ENCODE measurements at places on chromosomes 3 and 15. TPM values are rescaled to one million over a fixed set of nuclear protein-coding genes. Genes with fewer than 3 reads are reported as not detected.

GRCh38 chr3:48501196-48501595 is 2.8 kb downstream of the SHISA5 start:
- H3K36me3 ChIP-seq = no peaks in the 10 kb centered on the region
- H3K27me3 ChIP-seq = no peaks in the 10 kb centered on the region
- no peak overlapping the region for H3K27ac ChIP-seq
- peak; percentile 67 for DNase-seq

DNA sequence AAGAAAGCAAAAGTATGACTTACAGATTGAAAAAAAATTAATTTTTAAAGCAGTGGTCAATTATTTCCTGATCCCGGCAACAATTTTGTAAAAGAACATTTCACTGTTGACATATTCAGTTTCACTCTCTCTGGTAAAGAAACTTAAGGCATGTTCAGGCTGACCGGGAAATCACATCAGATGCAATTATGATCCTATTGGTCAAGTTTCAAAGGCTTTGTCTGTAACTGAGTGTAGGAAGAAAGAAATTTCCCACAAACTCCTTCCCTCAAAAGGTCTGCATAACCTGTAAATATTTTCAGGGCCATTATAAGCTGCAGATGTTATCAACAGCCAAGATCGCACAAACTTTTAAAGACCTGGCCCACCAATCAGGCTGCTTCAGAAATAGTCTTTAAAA is 205.4 kb upstream of the IGF1R start:
- H3K27me3 ChIP-seq = no peaks in the 10 kb centered on the region
- DNase-seq = peak; percentile 49
- H3K4me1 ChIP-seq = peaks cover 11% of the 10 kb centered on the region

DNA sequence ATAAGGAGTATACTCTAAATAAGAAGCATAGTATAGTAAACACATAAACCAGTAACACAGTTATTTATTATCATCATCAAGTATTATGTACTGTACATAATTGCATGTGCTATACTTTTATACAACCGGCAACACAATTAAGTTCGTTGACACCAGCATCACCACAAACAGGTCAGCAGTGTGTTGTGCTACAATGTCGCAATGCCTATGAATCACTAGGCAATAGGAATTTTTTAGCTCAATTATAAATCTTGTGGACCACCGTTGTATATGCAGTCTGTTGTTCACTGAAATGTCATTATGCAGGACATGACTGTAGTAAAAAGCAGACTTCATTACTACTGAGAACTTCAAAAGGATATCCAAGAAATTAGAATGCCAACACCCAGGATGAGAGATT is 177.0 kb downstream of the PDCD6IP start:
- no peaks in the 10 kb centered on the region for H3K4me1 ChIP-seq
- no peaks in the 10 kb centered on the region for H3K27me3 ChIP-seq
- no peaks in the 10 kb centered on the region for H3K36me3 ChIP-seq
- H3K4me3 ChIP-seq = no peak overlapping the region

CNTN6 gene
- total RNA-seq = 0.98 TPM

DNA sequence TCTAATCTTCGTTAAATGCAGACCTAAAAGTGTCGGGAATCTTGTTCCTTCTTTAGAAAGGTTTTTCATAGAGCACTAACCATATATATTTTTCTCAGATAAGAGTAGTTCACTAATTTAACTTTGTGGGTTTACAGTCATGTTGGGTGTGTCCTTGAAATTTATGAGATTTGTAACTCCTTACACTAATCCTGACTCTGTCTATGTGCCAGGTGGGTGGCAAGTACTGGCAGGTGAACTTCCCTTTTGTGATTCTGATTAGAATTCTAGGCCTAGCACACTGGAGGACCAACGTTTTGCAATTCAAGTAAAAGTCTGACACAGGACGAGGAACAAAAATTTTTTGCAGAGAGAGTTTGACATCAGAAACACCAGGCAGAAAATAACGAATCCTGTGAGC is 220.1 kb downstream of the P3H2 start:
- no peaks in the 10 kb centered on the region for H3K36me3 ChIP-seq
- no peak for DNase-seq
- no peaks in the 10 kb centered on the region for H3K27me3 ChIP-seq
- H3K4me3 ChIP-seq = no peak overlapping the region

DNA sequence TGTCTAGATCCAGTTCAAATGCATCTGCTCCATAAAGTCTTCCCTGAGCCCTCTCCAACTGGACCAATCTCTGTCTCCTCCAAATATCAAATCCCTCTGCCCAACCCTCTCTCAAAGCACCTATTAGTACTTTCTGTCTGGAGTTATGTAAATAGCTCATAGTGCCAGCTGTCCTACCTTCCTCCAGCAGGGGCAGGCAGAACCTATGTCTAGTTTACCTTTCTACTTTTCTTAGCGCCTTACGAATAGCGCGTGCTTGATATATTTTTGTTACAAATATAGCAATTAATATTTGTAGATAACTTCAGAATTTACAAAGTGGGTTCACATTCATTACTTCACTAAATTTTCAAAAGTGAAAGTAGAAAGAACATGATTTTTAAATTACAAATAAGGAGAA is 14.0 kb upstream of the CCDC80 start:
- no peaks in the 10 kb centered on the region for H3K27me3 ChIP-seq
- no peak for DNase-seq
- H3K4me3 ChIP-seq = no peak overlapping the region
- H3K36me3 ChIP-seq = no peaks in the 10 kb centered on the region
- H3K27ac ChIP-seq = peak overlapping the region; percentile 54
- peaks cover 15% of the 10 kb centered on the region for H3K4me1 ChIP-seq

GRCh38 chr3:155640098-155640497 is 104.8 kb downstream of the PLCH1 start:
- no peak overlapping the region for H3K4me3 ChIP-seq
- no peak for DNase-seq
- no peaks in the 10 kb centered on the region for H3K4me1 ChIP-seq
- no peaks in the 10 kb centered on the region for H3K27me3 ChIP-seq
- no peaks in the 10 kb centered on the region for H3K36me3 ChIP-seq

DNA sequence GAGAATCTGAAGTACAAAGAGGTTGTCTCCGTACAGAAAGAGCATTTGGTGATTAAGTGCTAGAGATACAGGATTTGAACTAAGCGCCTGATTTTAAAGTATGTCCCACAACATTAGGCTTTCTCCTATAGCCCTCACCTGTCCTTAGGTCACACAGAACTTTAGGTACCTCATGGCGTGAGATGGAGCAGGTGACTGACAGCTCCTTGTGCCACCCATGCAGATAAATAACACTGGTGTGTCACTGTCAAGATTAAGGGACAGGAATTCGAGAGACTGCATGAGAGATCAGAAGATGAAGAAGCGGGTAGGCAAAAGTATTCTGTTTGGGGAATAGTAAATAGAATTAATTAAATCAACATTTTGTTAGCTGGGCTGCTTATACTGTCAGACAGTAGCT is 1.1 kb downstream of the BLM start:
- no peak overlapping the region for H3K4me3 ChIP-seq
- no peaks in the 10 kb centered on the region for H3K36me3 ChIP-seq
- H3K4me1 ChIP-seq = peaks cover 16% of the 10 kb centered on the region
- no peak overlapping the region for H3K27ac ChIP-seq
- no peak for DNase-seq
- no peaks in the 10 kb centered on the region for H3K27me3 ChIP-seq
